ENCODE measurements at places on chromosomes 1 and 21.

DNA sequence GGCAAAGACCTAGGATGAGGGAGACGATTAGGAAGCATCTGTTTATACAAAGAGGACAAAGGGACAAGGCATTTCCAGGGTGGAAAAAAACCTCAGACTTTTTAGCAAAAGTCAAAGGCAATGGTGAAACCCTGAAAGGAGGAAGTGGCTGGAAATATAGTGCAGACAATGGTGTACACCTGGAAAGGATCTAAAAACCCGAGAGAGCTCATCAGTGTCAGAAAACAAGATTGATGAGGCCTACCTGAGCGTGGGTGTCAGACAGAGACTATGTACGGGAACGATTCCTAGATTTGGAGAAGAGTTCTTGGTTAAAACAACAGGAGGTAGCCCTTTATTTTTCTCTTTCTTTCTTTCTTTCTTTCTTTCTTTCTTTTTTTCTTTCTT, 68.8 kb upstream of the HUNK start:
- DNase-seq: no peak

- DNase-seq: no peak
Measured at GRCh38 chr1:171139890-171140289, 45.2 kb upstream of the FMO2 start.

DNA sequence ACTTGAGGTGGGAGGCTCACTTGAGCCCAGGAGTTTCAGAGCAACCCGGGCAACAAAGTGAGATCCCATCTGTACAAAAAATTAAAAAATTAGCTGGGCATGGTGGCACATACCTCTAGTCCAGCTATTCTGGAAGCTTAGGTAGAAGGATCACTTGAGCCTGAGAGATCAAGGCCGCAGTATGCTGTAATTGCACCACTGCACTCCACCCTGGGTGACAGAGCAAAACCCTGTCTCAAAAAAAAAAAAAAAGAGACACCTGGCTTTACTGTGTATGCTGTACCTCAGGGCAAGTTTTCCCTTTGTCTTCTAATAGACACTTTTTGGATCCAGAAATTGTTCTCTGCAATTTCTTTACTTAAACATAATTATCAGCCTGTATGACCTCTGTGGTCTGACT, 23.1 kb upstream of the RCC1 start:
- DNase-seq: no peak

DNA sequence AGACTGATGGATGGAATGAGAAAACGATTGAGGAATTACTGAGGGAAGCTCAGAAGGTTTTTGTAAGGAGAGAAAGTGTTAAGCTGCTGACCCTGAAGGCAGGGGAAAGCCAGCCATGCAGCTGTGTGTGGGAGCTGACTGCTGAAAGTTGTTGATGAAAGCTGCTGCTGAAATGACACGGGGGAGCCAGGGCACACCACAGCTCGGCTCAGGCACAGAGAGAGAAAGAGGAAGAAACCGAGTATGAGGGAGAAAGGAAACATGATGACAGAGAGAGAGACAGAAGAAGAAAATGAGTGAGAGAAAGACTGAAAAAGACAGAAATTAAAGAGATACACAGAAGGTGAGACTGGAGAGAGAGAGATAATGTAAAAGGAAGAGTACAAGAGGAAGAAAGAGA, 115.5 kb downstream of the LRRC53 start:
- no peak for DNase-seq

DNA sequence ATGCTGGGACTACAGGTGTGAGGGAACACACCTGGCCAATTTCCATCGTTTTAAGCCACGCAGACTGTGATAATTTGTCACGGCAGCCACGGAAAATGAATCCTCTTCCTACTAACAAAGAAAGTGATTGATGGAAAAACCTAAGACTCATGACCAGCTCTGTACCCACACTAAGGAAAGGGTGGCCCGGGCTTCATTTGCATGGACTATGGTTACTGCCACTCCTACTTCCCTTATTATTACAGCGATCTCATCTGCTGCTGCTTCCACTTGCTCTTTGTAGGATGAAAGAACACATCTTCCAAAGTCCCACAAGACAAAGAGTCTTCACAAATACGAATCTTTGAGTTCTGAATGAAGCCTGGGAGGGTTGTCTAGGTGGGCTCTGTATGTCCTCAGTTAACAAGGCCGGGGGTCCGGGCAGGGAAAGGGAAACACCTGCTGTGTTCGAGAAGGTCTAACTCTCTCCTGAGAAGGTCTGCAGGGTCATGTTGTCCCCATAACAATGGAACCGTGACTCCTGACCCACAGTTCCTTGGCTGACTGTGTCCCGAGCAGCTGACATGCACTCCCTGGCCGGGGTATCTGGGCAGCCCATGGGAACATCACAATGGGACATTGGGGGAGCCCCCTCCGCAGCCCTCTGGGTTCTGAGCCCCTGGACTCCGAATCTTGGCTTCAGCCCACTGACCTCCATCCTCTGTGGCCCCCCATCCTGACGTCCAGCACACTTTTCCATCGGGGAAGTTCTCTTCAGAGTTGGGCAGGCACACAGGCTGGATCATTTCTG, 13.3 kb upstream of the TFF1 start:
- no peak for DNase-seq
